H9 (cell line): ENCODE measurements at places on chromosomes 4 and X.
A peak's percentile ranks its signal among the peaks of the same experiment; 100 is the strongest.

GRCh38 chr4:161907590-161907955 lies 256.2 kb downstream of the FSTL5 start:
- DNase-seq = no peak

- DNase-seq = no peak
Observed at GRCh38 chrX:122625239-122625638, 558.8 kb upstream of the GRIA3 start.

- peak; percentile 35 for DNase-seq
Observed at GRCh38 chrX:75746891-75747639, 38.0 kb downstream of the MAGEE2 start.

DNA sequence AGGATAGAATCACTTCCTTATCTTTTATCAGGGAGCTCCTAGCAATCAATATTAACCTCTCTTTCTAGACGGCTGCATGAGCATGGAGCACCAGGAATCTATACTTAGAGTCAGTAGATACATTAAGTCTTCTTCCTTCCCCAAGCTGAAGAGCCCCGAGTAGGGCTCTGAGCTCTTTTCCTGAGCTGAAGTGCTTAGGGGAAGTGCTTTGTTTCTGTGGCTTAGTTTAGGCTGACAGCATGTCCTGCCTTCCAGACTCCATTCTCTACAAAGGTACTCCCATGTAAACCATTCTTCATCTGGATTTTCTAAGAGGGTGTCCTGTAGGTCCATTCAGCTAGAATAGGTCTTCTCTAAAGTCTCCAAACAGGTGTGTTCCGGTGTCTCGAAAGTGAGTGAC lies 127.5 kb upstream of the AFF2 start:
- no peak for DNase-seq

- no peak for DNase-seq
Observed at GRCh38 chr4:183333202-183333601, 11.0 kb upstream of the CLDN24 start.
